ENCODE measurements at places on chromosomes 1 and 21.

- no peak for DNase-seq
Observed at GRCh38 chr21:43348801-43349261, 78.1 kb downstream of the SIK1 start.

GRCh38 chr1:112997781-112998180 lies 41.8 kb upstream of the SLC16A1 start:
- no peak for DNase-seq

DNA sequence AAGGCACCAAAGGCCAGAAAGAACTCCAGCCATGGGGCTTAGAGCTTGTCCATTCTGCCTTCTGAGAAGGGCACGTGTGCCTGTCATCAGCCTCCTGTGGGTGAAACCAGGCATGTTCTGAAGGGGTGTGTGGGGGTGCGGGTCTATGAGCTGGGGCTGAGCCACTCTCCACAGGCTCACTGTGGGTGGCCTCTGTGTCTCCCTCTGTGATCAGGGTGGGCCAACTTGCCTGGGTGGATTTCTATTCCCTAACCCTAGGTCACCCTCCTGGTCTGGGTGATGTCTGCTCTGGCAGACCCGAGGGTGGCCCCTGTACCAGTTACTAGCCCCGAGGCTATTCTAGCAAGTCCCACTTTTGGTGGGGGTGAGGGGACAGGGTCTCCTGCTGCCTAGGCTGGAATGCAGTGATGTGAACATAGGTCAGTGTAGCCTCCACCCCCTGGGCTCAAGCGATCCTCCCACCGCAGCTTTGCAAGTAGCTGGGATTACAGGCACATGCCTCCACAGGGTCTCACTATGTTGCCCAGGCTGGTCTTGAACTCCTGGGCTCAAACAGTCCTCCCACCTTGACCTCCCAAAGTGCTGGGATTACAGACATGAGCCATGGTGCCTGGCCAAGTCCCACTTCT lies 94.4 kb downstream of the TRIM11 start:
- no peak for DNase-seq

DNA sequence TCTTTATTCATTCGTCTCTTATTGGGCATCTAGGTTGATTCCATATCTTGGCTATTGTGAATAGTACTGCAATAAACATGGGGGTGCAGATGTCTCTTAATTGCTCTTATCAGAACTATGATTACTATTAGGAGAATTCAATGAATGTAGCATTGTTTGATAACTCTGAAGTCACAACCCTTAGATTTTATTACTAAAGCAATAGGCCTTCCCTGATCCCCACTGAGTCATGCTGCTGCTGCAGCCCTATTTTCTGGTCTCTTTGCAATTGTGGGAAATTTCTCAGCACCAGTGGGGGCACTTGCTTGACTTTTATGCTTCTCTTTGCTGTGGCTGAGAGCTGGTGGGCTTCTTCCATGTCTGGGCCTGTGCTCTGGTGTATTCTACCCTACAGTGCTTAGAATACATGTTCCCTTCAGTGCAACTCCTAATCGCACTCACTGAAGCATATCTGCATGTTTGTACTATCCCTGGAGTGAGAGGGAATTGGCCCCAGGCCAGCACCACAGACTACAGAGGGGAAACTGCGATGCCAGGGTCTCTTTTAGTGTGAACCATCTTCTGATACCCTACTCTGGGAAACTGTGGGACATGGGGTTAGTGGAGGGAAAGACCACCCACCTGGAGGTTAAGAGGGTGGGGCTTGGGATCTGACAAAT lies 52.2 kb upstream of the ROR1 start:
- DNase-seq: peak; percentile 37

DNA sequence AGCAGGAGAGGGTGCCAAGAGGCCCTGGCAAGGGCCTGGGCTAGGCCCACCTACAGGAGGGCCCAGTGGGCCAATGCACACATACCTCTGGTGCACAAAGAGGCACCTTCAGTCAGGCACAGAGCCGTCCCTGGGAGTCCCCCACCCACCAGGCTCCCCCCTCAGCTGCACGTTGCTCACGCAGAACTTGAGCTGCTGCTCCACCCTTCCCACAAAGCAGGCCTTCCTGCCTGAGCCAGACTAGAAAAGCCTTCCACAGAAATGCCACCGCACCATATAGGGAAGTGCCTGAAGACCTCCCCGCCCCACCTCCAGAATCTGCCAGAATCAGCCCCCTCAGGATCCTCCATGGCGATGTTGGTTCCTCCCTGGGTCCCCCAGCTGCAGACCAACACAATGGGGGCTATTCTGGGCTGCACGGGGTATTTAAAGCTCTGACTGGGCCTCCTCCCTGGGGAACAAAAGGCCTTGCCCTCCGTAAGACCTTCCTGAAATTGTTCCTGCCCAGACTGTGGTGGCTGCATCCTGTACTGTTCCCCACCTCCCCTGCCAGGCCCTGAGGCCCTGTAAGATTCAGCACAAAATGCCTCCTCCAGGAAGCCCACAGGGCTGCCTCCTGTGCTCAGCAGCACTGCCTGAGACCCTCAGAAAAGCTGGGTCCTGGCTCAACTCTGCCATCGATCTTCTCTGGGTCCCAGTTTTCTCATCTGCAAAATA lies 27.2 kb downstream of the HSPG2 start:
- no peak for DNase-seq

DNA sequence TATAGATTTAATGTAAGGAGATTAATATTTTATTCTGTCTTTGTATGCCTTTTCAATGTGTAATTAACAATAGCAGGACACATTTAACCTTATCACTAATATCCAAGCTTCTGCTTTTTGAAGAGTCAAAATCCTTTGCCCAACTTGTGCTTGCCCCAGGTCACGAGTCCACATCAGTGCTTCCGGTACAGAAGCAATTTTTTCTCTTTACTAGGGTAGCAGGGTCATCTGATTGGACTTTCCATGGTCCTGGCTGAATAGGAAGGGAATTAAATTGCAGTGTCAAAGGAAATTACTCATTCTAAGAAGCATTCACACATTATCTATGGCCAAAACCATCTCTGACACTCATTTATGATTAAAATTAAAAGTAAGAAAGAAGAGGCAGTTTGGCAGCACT lies 460.5 kb upstream of the ADGRL2 start:
- DNase-seq: no peak

DNA sequence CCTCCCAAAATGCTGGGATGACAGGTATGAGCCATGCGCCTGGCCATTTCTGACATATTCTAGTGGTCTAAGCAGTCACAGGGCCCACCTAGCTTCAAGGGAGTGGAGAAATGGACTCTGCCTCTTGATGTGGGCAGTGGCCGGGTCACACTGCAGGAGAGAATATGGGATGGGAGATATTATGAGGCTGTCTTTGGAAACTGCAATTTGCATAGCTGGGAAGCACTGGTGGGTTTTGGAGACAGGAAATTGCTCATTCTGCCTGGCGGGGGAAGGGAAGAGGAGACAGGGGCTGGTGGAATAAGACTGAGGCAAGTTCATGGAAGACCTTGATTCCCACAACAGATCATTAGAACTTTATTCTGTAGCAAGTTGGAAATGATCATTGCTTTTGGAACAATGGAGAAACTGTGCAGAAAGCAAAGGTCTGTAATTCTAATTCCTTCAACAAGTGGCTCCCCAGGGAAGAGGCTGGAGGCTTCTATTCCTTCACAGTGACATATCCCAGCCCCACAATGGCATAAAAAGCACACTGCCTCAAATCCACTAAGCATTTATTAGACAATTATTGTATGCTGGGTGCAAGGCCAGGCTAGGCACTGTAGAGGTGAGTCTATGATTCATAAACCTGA lies 10.5 kb downstream of the NCMAP start:
- DNase-seq: no peak

- DNase-seq: no peak
Observed at GRCh38 chr1:194537521-194537920, 1351.1 kb upstream of the B3GALT2 start.

- DNase-seq: no peak
Observed at GRCh38 chr1:181793831-181794230, 267.7 kb downstream of the ZNF648 start.

- no peak for DNase-seq
Observed at GRCh38 chr21:38367646-38368045, 110.9 kb downstream of the KCNJ15 start.

DNA sequence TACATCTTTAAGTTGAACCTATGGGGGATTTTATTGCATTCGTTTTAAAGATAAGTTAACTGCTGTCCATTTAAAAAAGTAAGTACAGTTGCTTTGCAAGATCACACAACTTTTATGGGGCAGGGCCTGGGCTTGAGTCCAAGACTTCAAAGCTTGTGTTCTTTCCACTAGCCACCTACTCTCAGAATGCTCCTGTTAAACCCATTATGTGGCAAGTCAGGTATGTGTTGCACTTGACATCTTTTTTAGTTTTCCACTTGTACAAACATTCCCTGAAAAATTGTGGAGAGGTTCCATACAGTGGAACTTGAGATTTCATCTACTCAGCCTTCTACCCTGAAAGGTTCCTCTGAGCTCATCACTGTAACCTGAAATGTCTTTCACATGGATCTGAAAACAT lies 235.5 kb upstream of the SGIP1 start:
- DNase-seq: no peak

- DNase-seq: peak; percentile 29
Observed at GRCh38 chr1:87329051-87329525, 408 bp downstream of the LMO4 start.

- DNase-seq: no peak
Observed at GRCh38 chr21:19603011-19603593, 1199.5 kb upstream of the TMPRSS15 start.

DNA sequence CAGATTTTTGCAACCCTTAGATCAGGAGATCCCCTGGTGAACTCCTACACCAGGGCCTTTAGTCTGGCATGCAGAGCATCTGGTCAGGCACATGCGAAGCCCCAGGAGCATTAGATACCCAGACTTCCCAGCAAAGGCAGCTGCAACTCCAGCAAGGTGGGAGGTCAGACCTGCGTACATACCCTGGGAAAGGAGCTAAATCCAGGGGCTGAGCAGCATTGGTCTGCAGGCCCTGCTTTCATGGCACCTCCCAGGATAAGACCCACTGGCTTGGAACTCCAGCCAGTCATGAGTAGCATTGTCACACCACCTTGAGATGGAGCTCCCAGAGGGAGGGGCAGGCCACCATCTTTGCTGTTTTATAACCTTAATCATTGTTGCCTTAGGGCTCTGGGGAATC lies 92.3 kb downstream of the KCNT2 start:
- no peak for DNase-seq

Measured in foreskin keratinocyte (primary cell).